ENCODE measurements at places on chromosomes 5 and 9. TPM values are rescaled to one million over a fixed set of nuclear protein-coding genes. Genes with fewer than 3 reads are reported as not detected.
A peak's percentile ranks its signal among the peaks of the same experiment; 100 is the strongest.

DNA sequence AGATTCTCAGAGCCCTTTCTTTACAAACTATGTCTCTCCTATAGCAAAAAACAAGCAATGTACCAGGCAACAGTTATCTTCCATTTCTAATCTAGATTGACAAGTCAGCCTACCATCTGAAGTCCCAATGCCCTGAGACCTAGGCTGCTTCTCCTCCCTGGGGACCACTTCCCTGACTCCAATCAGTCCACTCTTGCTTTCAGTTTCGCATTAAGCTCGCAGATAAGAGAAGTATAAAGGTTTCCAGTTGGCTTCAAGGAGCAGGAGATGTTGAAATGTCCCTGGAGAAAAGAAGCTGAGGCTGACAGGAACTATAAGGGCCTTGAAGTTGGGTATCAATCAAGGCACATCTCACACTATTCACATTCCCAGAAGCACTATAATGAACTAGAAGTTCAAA, 32.3 kb downstream of the ERP44 start:
- peak; percentile 30 for DNase-seq

GRCh38 chr9:2018764-2019558, 3.8 kb downstream of the SMARCA2 start:
- no peak for DNase-seq

GRCh38 chr9:106677830-106678229, 185.1 kb upstream of the ZNF462 start:
- no peak for DNase-seq

The TMEFF1 gene
- polyA plus RNA-seq = 0.11 TPM

The BARHL1 gene
- polyA plus RNA-seq = not detected

DNA sequence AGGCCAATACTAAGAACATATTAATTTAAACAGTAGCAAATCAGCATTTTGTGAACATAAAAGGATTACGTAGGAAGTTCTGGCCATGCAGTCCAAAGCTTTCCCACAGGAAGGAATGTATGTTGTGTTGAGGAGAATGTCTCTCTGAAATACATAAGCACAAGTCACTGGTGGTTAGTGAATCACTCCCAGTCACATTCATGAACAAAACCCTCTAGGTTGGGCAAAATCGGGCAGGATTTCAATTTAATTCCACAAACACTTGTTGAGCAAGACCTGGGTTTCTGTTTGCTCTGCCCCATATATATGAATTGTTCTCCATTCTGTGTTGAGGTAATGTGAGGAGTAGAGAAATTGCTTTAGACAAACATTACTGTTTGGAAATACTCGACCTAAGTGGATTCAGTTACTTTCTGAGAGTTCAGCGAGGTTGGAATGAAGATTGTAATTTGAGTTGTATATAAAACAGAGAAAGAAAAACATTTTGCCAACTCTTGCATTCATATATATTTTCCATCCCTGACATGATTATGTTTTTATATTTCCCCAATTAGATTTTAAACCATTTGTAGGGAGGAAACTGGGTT, 127.6 kb upstream of the RPS23 start:
- no peak for DNase-seq

DNA sequence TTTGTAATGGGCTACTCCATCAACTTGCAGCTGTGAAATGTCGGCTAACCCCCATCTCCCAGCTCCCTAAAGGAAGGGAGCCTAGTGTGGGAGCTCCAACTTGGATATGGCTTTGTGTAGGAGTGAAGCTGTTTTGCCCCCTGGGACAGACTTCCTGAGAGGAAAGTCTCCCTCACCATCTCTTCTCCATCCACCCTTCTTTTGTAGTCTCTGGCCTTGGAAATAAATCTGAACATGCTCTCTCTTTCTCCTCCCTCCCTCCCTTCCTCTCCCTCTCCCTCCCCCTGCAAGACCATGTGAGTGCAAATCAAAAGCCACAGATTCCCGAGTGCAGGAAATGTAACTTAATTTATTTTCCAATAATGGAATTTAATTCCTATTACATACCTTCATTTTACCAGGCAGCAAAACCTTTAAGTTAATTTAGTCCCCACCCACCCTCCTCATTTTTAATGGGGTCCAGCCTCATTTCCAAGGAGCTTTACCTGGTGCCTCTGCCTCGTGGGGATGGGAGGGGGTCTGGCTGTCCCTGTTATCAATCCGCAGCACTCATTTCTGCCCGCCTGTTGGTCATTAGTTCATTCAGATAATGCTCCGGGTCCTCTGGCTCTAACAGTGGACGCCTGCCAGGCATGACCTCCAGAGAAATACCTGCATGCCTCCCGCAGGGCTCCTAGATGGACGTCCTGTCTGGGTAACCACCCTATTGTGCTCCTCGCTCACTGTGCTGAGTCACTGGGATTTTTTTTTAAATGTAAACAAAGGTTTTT, 122.9 kb upstream of the TAF11L2 start:
- DNase-seq = no peak

DNA sequence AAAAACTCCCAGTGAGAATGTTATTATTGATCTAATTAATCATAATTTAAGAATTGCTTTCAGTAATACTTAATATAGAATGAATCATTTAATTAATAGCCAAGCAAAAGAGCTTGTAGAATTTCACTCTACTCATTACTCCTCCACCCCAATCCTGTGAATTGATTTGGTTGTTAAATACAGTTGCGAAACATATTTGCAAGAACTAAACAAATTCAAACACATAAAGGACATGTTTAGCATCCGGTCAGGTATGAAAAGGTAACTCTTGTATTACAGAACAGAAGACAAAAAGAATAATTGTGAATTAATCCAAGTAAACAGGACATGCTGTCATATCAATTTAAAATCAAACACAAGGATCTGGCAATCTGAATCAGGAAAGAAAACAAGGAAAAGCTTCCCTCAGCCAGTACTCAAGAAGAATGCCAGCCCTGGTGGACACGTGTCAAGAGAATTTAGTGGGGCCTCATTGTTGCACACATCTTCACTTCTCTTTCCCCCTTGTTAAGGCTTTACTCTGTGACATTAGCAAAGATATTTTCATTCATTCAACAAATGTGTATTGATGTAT, 89.4 kb upstream of the SLC12A2 start:
- no peak for DNase-seq

DNA sequence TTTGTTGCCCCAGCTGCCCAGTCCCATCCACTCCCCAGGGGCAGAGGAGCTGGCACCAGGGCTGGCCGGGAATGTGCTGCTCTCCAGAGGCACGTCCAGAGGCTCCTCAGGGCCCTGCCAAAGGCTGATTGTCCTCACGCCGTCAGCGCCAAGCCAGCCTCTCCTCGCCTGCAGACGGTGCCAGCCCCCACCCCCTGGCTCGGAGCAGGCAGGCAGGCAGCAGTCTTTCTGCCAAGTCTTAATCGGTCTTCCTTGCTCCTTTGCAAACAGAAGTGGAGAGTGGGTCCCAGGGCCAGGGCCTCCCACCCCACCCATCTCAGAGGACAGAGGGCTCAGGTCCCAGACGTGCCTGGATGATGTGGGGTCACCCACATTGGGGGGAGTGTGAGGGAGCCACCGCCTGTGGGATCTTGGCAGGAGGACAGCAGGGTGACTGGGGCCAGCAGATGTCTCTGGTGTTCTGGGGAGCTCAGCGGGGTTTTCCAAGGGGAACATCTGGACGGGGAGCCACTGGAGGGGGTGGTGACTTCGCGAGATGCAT, 36.3 kb downstream of the FAM163B start:
- DNase-seq = no peak

The TMEM215 gene
- polyA plus RNA-seq = not detected

DNA sequence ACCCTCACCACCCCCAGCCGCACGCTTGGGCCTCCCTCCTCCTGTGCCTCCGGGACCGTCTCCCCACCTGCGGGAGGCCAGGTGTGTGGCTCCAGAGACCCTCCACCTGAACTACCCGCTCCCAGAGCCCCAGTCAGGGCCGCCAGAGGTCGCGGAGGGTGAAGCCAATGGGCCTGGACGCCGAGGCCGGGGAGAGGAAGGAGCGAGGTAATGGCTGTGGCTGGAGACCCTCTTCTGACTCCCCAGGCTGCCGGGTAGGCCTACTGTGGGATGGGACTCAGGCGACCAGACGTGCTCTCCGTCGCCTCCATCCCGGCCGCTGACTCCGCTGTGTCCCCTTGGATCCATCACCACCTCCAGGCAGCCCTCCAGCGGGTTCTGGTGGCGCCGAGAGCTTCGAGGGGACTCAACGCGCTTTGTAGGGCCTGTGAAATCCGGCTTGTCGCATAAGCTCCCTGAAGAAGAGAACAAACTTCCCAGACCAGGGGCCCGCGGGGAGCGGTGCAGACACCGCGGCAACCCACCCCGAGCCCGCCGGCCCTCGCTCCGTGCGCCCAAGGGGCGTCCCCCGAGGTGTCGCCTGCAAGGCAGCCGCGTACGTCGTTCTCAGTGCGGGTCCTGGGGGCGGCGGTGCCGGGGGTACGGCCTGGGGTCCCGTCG, 12.6 kb downstream of the IRX2 start:
- no peak for DNase-seq

GRCh38 chr5:54551292-54551691, 33.7 kb downstream of the SNX18 start:
- DNase-seq = no peak

The GPR150 gene
- polyA plus RNA-seq = not detected

GRCh38 chr5:142327111-142327842, 2.5 kb upstream of the SPRY4 start:
- no peak for DNase-seq

DNA sequence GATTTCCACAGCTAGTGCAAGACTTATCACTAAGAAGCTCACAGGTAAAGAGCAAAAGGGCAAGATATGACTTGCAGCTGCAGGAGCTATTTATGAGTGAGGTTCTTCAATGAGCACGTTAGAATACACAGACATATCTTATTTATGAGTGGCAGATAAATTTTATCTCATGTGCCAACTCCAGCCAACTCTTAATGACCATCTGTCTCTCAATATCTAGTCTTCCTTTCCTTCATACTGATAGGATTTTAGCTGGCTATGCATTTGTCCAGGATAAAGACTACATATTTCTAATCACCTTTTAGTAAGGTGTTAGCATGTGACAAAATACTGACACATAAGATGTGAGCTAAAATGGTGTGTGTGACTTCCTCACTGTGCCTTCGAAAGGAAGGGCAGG, 304.5 kb downstream of the TRPM3 start:
- DNase-seq = no peak

GRCh38 chr9:19642256-19642655, 146.6 kb downstream of the SLC24A2 start:
- DNase-seq = no peak

The C5orf34 gene
- 18.9 TPM for polyA plus RNA-seq

GRCh38 chr9:74322661-74323314, 174.3 kb upstream of the RORB start:
- DNase-seq = no peak

The PCDHB14 gene
- not detected for polyA plus RNA-seq

- DNase-seq = no peak
These were observed 1.5 kb downstream of the SLC34A1 start for GRCh38 chr5:177385720-177386119.

- DNase-seq = no peak
These were observed 146.5 kb downstream of the CD180 start for GRCh38 chr5:67050125-67050524.

- no peak for DNase-seq
These were observed 928 bp downstream of the HACD4 start for GRCh38 chr9:21030389-21031035.

DNA sequence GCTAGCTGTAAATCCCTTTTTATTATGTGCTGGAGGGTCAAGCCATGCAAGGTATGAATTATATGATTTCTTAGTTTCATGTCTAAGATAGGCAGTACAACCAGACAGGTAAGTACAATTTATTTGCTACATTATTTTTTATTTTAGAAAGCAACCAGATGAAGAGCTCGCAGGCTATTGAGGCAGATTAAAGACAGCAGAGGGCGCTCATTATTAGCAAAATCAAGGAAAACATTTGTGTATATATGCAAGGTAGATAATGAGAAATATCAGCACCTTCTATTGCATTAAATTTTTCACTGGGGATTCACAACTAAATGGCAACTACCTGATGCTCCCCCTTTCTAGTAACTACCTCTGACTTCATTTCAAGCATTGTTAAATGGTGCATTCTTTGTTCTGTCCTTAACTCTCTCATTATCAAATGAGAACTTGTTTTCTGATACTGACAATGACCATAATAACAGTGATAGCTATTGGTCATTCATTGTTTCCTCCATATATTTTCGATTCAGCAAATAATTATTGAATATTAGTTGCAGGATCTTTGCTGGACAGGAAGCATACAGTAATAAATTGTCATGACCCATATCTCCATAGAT, 8.6 kb downstream of the SCGB3A2 start:
- DNase-seq = no peak

The PCDHA8 gene
- not detected for polyA plus RNA-seq

- no peak for DNase-seq
These were observed 36.2 kb downstream of the PLAC8L1 start for GRCh38 chr5:146068977-146069779.

The ZDHHC21 gene
- 0.59 TPM for polyA plus RNA-seq

GRCh38 chr5:160150381-160150780, 31.1 kb upstream of the PWWP2A start:
- DNase-seq = no peak

DNA sequence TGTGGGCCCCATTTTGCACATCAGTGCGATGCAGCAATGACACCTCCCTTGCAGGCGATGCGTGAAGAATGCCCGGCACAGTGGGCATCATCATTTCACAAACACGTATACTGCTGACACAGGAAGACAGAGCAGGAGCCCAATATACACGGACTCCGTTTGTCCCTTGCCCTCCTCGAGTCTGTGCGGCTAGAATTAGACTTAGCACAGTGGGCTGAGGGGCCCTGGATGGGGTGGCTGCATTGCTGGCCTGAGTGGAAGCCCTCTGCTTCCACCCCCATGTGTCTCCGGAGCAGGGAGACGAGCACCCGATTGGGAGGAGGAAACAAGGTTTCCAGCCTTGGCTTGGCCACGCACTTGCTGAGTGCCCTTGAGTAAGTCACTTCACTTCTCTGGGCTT, 40.8 kb downstream of the GSN start:
- DNase-seq = no peak

GRCh38 chr5:68272289-68272688, 56.7 kb downstream of the PIK3R1 start:
- DNase-seq = no peak

GRCh38 chr9:69213647-69214046, 39.6 kb downstream of the TJP2 start:
- no peak for DNase-seq

DNA sequence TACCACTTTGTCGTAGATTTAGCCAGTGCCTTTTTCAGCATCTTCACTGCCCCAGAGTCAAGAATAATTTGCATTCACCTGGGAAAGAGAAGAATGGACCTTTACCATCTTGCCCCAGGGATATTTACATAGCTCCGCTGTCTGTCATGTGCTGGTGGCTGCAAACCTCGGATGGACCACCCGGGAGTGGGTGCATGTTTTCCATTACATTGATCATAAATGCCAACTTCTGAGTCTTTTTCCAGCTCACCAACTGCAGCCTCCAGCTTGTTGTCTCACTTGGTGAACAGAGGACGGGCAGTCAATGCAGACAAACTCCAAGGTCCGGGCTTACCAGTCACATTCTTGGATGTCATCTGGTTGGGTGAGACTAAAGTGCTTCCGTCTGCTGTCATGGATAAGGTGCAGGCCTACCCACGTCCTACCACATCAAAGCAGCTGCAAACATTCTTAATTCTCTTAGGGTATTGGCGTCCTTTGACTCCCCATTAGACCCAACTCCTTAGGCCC, 155.8 kb upstream of the APC start:
- no peak for DNase-seq

The C9orf50 gene
- not detected for polyA plus RNA-seq

The DRD1 gene
- not detected for polyA plus RNA-seq

- DNase-seq = no peak
These were observed 13.5 kb upstream of the PDZD2 start for GRCh38 chr5:31625394-31625793.
